ENCODE measurements at places on chromosomes 7 and 10.

- DNase-seq, result peak; percentile 23
Measured at GRCh38 chr7:1459920-1460820, 900 bp upstream of the MICALL2 start.

DNA sequence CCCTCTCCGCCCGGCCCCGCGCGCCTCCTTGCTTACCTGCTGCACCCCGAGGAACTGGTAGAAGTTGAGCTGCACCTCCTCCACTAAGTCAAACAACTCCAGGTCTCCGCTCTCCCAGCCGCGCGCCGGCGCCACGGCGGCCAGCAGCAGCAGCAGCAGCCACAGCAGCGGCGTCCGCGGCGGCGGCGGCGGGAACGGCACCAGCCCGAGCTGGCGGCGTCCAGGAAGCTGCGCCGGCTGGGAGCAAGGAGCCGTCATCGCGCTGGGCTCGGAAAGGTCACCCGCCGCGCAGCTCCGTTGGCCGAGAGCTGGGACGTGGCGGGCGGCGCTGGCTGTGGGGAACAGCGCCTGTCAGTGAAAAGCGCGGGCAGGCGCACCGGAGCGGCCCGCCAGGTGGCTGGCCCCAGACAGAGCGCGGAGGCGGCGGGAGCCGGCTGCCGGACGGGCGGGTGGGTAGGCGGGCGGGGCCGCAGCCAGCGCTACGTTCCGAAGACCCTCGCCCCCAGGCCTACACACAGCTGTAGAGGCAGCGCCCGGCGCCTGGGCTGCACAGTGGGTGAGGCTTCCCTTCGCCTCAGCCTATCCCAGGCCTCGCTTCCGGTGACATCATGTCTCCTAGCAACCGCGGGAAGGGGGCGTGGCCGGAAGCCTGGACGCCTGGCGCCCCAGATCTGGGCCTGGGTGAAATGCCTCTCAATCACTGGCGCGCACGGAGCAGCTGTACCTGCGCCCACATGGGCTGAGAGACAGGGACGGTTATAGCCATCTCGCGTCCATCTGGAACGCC lies at the start of gene DNAJC1:
TSS of gene DNAJC1 (minus strand) at position 554 of the 787 bp plus-strand sequence. CDS start at position 258, 296 bp downstream.
- DNase-seq, result peak; percentile 98

DNA sequence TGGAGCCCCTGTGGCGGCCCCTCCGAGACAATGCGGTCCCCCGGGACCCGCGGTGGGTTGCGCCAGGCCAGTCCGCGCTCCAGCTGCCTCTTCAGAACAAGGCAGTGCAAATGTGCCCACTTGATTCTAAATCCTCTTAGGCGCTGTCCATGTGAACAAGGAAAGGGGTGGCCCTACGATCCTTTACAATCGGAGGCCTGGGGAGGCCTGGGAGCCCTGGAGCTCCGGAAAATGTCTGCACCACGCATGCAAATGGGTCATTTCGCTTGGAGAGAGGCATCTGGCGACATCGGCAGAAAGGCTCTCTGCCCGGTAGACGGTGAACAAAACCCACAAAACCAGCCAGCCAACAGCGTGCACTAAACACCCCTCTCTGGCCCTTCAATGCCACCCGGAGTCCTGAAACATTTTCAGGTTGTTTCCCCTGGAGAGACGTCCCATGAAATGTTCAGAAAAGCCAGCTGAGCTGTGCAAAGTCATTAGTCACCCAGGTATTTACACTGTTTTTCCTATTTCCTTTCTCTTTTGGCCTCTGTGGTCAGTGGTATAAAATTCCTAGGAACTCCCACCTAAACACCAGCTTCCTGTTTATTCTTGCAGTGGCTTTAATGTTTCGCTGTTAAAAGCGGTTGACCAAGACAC lies 102.8 kb upstream of the ZNF438 start:
- no peak for DNase-seq

DNA sequence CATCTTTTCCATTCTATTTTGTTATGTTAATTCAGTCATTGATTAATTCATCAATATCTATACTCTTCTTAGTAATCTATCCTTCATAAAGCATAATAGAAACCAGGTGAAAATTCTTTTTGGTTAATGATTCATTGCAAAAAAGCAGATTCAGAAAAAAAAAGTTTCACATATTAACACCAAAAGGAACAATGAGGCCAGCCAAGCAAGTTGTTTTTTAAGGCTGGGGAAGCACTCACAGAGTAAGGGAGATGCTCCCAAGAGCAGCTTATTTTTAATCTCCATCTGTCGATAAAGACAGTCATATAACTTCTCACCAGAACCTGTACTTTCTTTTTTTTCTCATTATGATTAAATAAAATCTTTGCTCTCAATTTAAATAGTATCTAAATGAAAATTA lies 95.8 kb downstream of the CACNA2D1 start:
- DNase-seq, result no peak

DNA sequence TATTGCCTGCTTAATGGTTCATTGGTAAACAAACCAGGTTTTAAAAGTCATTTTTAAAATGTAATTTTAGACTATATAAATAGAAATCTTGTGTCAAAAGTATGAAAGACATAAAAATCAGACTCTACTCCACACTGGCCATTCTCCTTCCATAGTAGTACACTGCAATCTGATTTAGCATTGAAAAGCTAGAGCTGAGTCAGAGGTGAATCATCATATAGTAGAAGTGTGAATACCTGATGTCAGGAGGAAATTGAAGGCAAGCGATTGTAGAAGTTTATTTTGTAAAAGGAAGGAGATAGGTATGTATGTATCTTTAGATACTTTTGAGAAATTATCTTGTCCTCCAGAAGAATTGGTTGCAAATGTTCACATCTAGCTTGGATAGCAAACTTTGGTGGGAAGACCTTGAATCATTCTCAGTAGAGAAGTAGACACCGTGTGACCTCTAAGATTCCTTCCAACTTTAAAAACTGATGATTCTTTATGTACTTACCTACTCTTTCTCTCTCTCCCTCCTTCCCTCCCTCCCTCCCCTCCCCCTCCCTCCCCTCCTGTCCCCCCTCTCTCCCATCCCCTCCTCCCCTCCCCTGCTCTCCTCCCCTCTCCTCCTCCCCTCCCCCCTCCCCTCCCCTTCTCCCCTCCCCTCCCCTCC lies 88.1 kb downstream of the BTAF1 start:
- no peak for DNase-seq

DNA sequence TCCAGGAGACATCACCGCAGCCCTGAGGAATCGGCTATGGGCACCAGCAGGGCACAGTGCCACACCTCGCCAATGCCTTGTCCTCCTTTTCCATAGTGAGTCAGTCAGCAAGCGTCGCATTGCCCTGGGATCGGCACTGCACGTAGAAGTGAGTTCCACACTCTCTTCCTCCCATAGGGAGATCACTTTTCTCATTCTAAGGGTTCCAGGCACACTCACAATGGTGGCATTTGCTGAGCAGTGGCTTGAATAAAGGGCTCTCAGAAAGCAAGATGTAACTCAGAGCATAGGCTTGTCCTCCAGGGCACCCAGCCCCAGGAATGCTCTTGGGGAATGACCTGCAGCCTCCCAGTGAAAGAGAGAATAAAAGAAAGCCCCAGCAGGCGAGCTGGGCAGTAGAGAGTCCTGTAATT lies 1.1 kb upstream of the VIM start:
- no peak for DNase-seq

- DNase-seq, result no peak
Measured at GRCh38 chr7:141676618-141677017, 25.3 kb downstream of the DENND11 start.

GRCh38 chr7:128112018-128112780 lies 81.0 kb upstream of the LRRC4 start:
- DNase-seq, result peak; percentile 11

- DNase-seq, result no peak
Measured at GRCh38 chr10:29586509-29586908, 48.3 kb downstream of the SVIL start.

DNA sequence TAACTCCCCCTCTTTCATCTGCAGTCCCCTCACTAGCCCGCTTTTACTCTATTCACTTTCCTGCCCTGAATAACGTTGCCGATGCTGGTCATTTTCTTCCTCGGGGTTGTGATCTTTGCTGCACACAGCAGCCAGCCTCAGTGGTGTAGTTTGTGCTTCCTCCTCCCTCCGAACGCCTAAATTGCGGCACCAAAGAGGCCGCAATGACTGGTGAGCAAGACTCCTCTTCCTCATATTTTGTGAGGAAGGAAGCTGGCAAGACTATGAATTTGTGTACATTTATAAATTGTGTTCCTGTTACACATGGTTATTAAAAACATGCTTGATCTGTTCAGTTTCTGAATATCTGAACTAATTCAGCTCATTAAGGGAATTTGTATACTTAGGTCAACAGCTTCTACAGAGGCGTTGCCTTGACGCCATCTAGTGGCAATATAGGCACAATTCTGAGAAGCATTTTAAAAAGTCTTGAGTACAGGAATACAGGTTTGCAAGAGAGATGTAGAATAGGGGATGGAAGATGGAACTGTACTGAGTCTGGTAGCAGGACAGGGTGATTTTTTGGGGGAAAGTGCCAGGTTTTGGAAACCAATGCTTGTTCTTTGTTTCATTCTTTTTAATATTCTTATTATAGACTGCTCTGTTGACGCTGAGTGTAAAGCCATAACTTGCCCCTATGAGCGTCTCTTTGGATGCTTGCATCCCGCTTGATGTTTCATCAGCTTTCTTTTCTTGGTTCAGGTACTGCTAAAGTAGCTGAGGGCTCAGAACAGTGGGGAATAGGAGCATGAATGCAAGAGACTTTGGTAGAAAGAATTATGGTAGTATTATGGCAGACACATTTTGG lies 4.1 kb upstream of the TAS2R5 start:
- no peak for DNase-seq

DNA sequence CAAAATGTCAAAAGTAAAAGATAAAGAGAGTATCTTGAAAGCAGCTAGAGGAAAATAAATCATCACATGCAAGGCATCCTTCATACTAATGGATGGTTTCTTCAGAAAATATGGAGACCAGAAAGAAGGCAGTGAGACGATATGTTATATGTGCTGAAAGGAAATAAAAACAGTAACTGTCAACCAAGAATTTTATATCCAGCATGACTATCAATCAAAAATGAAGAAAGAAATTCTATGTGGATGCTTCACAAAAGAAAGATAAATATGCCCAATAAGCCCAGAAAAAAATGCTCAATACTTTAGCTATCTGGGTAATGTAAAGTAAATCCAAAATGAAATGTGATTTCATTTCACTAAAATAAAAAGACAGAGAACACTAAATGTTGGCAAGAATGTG lies 142.1 kb downstream of the DGKI start:
- DNase-seq, result no peak

GRCh38 chr7:20507157-20507556 lies 108.3 kb upstream of the ABCB5 start:
- DNase-seq, result no peak

- no peak for DNase-seq
Measured at GRCh38 chr10:47409866-47410256, 25.8 kb upstream of the ZNF488 start.

DNA sequence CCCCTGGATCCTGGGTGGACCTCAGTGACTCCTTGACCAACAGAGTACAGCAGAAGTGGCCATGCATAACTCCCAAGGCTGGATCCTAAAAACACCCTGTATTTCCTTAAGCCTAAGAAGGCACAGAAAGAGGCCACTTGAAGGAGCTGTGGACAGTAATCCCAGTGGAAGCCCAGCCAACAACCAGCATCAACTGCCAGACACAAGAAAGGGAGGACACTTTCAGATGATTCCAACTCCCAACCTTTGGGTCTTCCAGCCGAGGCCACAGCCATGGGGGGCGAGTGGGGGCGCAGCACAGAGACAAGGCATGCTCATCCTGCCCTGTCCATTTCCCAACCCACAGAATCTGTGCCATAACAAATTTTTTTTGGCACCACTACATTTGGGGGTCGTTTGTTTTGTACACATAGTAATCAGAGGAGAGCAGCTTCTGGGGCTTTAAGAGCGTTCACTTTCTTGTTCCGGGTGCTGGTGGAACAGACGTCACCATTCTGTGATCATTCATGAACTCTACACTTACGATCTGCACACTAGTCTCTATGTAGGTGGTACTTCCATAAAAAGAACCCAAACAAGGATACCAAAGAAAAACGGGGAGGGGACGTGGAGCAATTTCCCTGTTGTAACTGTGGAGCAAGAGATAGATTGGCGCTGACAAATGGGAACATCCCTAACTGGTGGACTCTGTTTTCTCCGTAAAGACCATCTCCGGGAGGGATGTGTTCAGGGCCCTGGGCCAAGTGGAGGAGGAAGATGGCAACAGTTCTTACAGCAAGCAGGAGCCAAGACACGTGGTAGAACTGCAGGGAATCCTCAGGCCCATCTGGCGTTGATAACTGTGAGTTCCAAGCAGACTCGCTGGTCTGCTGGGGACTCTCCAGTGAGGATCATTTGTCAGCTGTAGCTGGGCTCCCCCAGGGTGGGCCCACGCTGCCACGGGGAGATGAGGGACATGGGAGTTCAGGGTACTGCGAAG lies 6.0 kb upstream of the SLC29A3 start:
- DNase-seq, result no peak

GRCh38 chr10:3423384-3423783 lies 250.8 kb upstream of the PITRM1 start:
- no peak for DNase-seq

GRCh38 chr7:8260871-8261694 lies 884 bp downstream of the ICA1 start:
- DNase-seq, result no peak

DNA sequence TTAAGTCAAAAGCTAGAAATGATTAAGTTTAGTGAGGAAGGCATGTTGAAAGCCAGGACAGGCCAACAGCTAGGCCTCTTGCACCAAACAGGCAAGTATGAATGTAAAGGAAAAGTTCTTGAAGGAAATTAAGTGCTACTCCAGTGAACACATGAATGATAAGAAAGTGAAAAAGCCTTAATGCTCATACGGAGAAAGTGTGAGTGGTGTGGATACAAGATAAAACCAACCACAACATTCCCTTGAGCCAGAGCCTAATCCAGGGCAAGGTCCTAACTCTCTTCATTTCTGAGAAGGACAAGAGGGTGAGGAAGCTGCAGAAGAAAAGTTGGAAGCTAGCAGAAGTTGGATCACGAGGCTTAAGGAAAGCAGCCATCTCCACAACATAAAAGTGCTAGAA lies 53.0 kb downstream of the DNAJC1 start:
- DNase-seq, result no peak

DNA sequence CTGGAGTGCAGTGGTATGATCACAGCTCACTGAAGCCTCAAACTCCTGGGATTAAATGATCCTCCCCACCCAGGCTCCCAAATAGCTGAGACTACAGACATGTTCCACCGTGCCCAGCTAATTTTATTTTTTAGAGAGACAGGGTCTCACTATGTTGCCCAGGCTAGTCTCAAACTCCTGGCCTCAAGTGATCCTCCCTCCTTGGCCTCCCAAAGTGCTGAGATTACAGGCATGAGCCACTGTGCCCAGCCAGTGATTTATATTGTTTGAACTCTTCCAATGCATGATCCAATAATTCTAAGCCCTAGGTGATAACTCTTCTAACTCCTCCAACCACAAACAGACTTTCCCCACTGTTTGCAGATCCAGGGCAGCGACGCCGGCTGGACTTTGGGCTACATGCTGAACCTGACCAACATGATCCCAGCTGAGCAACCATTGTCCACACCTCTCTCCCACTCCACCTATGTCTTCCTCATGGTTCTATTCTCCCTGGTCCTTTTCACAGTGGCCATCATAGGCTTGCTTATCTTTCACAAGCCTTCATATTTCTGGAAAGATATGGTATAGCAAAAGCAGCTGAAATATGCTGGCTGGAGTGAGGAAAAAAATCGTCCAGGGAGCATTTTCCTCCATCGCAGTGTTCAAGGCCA lies 41.8 kb upstream of the CC2D2B start:
- DNase-seq, result no peak

- DNase-seq, result peak; percentile 74
Measured at GRCh38 chr10:102231357-102232318, 5.5 kb downstream of the ELOVL3 start.

GRCh38 chr7:50213622-50214017 lies 90.9 kb upstream of the IKZF1 start:
- no peak for DNase-seq

GRCh38 chr10:33509231-33509831 lies 174.9 kb upstream of the NRP1 start:
- DNase-seq, result no peak

GRCh38 chr10:126806498-126806897 lies 98.7 kb upstream of the DOCK1 start:
- no peak for DNase-seq
